Aortic smooth muscle cell (primary cell): ENCODE measurements at places on chromosomes 1 and 21. TPM values are rescaled to one million over a fixed set of nuclear protein-coding genes. Genes with fewer than 3 reads are reported as not detected.

Gene RNF187
- total RNA-seq, result 69.8 and 81.1 TPM in 2 replicates

Gene SYT2
- total RNA-seq, result under 0.01 TPM in 1 of 2 replicates, not detected in the other

Gene FYB2
- not detected in 2 replicates for total RNA-seq

Gene SLAMF9
- 0.44 and 1.2 TPM in 2 replicates for total RNA-seq

Gene FCRL2
- total RNA-seq, result not detected in 2 replicates

Gene FMO5
- total RNA-seq, result 1.3 and 2.4 TPM in 2 replicates

Gene ZFP69B
- 3.0 and 4.0 TPM in 2 replicates for total RNA-seq

Gene KAZN
- 5.3 and 6.3 TPM in 2 replicates for total RNA-seq
